ENCODE measurements at places on chromosomes 16 and 17.

- DNase-seq = no peak
These were observed 64.4 kb downstream of the ABCC6 start for GRCh38 chr16:16158741-16159374.

GRCh38 chr17:54867634-54868033, 33.0 kb upstream of the TOM1L1 start:
- no peak for DNase-seq

- peak; percentile 94 for DNase-seq
These were observed 10.7 kb upstream of the CENPV start for GRCh38 chr17:16363749-16364536.

DNA sequence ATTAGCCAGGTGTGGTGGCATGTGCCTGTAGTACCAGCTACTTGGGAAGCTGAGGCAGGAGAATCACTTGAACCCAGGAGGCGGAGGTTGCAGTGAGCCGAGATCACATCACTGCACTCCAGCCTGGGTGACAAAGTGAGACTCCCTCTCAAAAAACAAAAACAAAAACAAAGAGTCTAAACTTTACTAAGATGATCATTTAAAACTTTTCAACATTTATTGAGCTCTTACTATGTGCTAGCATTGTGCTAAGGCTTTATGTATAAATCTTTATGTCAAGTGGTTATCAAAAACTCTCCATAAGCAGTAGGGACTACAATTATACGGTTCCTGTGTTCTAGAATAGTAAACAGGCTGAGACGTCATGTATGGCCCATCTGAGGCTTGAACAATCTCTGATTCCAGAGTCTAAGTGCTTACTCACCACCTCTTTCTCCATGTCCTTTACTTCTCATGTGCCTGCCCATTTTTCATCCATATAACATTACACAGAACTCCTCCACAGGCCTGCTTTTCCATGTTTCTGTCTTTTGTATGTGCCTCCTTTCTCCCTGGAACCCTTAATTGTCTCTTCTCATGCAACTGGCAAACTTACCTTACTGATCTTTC, 66.7 kb downstream of the NUP88 start:
- no peak for DNase-seq

DNA sequence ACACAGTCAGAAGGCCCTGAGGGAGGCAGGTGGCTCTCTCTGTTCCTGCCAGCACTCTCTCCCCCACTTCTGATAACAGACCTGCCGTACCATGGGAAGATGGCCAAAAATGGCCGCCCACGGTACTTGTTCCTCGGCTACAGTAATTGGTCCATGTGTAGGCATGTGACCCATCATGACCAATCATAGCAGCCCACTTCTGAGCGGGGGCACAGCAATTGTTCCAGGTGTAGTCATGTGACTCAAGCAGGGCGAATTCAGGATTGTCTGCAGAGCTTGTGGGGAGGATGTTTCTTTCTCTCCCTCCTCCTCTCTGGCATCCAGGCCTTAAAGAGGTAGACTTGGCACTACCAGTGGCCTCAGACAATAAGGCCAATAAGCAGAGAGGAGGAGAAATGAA, 250.4 kb downstream of the MRTFB start:
- no peak for DNase-seq

- no peak for DNase-seq
These were observed 138.2 kb downstream of the NPIPB5 start for GRCh38 chr16:22648941-22649340.

DNA sequence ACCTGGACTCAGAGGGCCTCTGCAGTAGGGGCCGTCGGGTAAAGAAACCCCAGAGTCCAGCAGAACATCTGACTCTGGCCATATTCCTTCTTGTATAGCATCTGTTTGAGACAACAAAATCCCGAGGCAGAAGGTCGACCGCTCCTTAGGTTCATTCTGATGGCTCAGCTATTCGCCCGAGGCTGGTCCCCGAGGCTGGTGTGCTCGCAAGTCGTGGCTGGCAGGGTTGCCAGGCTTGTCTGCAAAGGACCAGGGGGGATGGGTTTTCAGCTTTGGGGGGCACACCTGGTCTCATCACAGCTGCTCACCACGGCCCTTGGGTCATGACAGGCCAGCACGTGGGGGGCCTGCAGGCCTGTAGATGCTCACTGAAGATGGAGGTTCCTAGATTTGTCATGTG, 119.1 kb downstream of the BANP start:
- no peak for DNase-seq

- DNase-seq = no peak
These were observed 51.7 kb downstream of the NXN start for GRCh38 chr17:927611-928461.

DNA sequence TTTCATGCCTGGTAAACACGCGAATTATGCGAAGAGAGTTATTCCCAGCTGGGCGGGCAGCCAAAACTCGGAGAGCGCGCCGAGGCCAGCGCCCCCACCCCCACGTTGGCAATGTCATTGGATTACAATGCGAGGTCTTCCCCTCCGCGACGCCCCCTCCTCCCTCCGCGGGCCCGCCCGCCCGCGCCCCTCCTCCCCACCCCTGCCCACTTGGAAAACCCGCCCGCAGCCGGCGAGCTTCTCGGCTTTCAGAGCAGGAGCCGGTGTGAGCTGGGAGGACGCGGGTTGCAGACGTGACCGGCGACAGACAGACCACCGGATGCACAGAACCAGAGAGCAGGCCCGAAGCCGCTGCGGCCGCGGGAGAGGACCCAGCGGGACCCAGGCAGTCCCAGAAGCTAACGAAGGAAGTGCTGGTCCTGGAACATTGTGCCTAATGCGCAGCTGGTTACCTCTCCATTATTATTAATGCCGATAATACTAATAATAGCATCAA, 4.0 kb downstream of the NOG start:
- no peak for DNase-seq

DNA sequence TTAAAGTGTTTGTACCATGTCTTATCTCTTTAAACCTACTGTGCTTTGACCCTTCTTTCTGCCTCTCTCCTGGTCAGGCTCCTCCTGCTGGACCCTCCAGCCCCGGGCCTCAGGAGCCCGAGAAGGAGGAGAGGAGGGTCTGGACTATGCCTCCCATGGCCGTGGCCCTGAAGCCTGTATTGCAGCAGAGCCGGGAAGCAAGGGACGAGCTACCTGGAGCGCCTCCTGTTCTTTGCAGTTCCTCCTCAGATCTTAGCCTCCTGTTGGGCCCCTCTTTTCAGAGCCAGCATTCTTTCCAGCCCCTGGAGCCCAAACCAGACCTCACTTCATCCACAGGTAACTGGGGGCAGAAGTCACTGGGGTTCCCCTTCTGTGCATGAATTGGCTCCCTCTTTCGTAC, 13.6 kb downstream of the CNTROB start:
- no peak for DNase-seq

DNA sequence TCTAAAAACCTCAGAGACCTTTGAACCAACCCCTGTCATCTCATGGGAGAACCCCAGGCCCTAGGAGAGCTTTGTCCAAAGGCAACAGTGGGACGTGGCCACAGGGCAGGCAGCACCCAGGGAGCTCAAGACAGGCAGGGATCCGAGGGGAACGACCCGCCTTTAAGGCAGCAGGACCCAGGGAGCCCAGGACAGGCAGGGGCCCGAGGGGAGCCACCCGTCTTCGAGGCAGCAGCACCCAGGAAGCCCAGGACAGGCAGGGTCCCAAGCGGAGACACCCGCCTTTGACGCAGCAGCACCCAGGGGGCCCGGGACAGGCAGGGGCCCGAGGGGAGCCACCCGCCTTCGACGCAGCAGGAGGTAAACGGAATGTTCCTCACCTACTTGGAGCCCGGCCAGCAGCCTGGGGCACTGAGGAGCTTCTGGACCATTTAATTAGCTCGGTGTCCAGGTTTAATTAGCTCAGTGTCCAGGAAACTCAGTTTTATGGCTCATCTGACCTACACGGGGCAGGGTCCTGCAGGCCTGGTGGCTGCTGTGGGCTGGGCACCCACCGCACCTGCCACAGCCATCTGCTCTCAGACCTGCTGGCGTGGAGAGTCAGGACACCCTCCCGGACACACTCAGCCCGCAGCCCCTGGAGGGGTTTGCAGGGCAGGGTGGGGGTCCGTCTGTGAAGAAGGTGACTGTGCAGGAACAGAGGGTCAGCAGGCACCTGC, 24.4 kb downstream of the PIEZO1 start:
- DNase-seq = no peak

- no peak for DNase-seq
These were observed 1.2 kb downstream of the ZACN start for GRCh38 chr17:76079956-76080767.

- DNase-seq = no peak
These were observed 30.0 kb downstream of the SNN start for GRCh38 chr16:11698271-11698689.

- no peak for DNase-seq
These were observed 88.2 kb downstream of the TBC1D16 start for GRCh38 chr17:79947351-79948031.

- peak; percentile 71 for DNase-seq
These were observed 5.3 kb downstream of the NEURL4 start for GRCh38 chr17:7323731-7324437.

DNA sequence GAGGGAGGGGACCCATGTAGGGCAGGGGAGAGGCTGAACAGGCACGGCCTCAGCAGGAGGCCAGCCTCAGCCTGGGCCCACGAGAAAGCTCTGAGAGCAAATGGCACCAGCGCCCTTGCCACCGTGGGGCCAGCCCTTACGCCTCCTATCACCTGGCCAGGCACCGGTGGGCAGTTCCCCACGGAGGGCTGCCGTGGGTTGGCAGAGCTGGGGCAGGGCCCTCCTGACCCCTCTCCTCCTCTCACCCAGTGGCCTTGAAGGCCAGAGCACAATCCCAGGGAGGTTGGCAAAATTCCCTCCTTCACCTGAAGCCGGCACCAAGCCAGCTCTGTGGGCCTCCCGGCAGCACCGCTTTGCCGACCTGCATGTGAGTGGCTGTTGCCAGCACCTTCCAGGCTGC, 53.1 kb upstream of the ENPP7 start:
- DNase-seq = no peak

GRCh38 chr17:55174133-55174532, 90.6 kb upstream of the HLF start:
- DNase-seq = no peak

- DNase-seq = no peak
These were observed 82.0 kb downstream of the GLG1 start for GRCh38 chr16:74524926-74525325.

DNA sequence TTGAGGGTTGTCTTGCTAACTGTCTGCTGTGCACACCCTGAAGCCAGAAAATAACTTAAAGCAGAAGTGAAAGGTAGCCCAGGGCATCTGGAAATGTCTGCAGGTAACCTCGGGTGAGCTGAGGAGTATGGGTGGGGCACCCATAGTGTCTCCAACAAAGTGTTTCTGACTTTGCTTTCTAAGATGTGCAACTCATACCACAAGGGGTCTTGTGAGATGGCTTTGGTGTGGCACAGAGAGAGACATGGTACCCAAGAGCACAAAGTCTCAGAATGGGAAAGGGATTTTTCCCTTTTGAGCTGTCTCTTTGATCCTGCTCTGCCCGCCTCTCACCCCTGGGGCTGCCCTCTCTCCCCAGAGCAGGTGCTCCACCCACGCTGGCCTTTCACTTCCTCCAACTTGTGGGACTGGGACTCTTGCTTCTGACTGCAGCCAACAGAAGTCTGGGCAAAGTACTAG, 6.9 kb downstream of the CHD9 start:
- DNase-seq = no peak

DNA sequence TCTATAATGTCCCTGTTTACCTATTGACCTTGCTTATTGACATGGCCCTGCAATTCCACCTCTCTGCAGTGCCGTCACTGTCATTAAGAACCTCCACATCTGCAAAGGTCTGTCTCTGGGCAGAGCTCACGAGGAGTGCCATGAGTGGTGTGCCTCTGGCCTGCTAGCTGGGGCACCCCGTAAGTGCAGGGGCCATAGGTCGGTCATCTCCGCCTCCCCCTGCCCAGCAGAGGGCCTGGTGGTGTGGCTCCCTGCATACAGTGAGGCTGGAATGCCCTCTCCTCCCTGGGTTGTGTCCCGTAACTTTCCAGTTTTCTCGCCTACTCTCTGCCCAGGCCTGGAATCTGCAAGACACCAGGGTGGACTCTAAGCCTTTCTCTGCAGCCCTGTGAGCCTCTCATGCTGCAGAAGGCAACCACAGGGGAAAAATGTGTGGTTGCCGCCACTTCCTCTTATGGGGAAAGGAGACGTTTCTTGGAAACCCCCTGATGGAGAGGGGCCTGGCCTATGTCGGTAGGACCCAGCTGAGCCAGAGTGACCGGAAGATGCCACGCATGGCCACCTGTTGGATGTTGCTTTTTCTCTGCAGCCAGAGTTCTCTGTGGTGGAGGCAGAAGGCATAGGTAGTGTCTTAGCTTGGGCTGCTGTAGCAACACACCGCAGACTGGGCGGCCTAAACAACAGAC, 2.7 kb upstream of the SNX20 start:
- DNase-seq = no peak

DNA sequence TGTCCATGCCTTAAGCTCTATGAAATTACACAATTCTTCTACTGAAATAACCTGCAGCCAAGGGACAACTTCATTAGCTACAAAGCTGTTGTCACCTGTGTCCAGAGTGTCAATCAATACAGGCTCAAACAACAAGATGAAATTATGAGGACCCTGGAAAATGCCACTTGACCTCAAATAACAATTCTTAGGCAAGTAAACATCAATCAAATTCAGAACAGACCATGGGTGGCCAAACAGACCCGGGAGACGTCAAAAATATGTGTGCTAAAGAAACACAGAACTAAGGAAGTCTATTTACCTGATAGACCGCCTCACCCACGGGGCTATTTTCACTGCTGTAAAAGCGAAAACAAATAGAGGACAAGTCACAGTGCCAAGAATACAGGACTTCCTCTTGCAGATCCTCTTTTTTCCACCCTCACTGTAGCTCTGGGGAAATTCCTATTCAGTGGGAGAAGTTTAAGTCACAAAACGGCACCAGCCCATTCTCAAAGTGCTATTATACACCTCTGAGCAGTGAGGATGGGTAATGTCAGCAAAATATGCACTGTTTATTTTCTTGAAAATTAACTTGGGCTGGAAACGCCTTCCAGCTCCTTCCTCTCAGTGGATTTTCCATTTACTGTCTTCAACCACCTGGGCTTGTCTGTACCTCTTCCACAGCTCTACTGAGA, 2.7 kb downstream of the LITAF start:
- DNase-seq = no peak

DNA sequence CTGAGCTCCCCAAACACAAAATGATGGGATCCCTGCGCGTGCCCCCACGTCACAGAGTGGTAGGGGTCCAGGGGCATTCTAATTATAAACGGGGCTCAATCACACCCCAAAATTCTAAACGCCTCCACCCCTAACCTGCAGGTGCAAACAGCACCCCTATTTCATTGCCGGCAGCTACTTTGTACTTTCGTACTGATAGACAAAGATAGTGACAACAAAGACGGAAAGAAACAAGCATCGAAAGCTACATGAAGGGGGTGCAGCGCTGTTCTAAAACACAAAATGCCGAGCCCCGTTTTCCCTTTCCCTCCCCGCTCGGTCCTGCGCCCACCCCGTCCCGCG, 13.9 kb downstream of the MIS12 start:
- DNase-seq = no peak

DNA sequence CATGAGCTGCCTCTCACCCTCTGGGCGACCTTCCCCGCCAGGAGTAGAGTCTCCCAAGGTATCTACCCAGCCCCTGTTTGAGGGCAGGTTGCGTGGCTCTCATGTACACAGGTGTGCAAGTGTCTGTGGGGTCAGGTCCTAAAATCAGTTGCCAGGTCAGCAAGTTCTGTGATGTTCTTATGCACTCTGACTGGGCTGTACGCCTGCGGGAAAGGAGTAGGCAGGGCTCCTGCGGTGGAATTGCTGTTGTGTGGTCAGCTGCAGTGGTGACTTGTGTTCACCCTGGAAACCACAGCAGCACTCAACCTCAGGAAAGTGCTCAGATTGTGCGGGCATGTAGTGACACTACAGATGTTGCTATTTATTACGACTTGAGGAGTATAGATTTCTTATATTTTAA, 19.4 kb downstream of the NARF start:
- DNase-seq = no peak

All from hematopoietic multipotent progenitor cell treated with erythropoietin and hydrocortisone succinate and interleukin-3 and kit ligand, for 17 days (in vitro differentiated cells).